Ovary (tissue), 10 donors: ENCODE measurements at places on chromosomes 16 and 17.

DNA sequence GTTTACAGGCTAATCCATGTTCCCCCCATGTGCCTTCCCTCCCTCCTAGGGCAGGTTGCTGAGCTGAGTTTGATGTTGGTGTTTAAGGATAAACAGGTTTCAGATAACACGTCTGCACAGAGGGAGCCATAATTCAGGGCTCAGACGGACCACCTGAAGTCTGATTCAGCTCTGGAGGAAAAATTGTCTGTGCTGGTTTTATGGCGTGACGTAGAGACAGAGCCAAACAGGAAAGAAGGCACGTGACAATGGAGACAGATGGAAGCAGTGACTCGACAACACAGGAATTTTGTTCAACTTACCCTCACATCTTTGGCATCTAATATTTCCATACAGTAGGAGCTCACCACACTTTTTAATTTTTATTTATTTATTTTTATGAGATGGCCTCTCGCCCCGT lies 10.7 kb upstream of the USP10 start:
- DNase-seq: no peak

DNA sequence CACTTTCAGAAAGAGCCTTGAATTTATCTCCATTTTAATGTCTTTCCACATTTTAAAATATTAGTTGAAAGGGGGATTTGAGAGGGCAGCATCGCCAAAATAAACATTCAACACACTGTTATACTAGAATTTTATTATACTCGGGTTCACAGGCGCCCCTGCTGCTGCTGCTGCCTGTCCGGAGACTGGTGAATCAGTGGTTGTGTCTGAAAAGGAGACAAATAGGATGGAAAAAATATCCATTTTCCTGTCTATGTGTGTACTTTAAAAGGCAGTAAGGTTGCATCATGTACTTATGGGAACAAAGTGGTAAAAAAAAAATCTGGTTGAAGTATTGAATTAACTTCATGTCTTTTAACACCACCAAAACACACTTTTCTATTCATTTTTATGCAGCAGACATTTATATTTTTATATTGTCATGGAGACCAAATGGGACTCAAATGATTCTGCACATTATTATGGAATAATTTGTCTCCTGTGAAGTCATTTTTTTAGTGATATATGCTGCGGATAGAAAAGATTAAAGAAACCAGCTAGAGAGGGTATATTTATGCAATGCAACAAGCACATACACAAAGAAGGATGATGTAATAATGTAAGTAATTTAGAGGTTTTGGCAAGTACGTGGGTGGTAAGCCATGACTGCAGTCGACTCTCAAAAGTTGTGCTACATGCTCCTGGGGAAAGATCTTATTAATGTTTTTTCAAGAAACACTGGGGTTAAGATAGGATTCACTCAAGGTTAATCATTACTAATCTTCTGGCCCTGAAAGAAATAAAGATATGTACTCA lies 759.0 kb upstream of the SOX9 start:
- DNase-seq: no peak

GRCh38 chr17:38451840-38452529 lies 23.7 kb downstream of the ARHGAP23 start:
- peak; percentile 75 for DNase-seq

DNA sequence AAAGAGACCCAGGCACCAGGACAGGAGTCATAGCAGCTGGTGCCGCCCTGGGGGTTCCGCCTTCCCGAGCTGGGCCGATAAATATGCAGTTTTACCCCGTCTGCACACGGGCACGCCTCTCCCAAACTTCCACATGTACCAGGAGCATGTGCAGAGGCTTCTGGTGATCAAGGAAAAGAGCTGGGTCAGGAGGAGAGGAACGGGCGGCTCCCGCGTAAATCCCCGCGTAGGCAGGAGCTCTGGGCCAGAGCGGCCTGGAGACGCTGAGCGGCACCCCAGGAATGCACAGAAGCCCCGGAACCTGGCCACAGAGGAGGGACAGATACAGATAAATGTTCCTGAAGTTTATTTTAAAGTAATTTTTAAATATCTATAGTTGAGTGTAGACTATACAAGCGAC lies 46.6 kb upstream of the METRNL start:
- DNase-seq: no peak

- no peak for DNase-seq
Measured at GRCh38 chr16:29742683-29743275, 3.0 kb downstream of the C16orf54 start.

- no peak for DNase-seq
Measured at GRCh38 chr17:81838753-81839255, 4.0 kb upstream of the PPP1R27 start.

DNA sequence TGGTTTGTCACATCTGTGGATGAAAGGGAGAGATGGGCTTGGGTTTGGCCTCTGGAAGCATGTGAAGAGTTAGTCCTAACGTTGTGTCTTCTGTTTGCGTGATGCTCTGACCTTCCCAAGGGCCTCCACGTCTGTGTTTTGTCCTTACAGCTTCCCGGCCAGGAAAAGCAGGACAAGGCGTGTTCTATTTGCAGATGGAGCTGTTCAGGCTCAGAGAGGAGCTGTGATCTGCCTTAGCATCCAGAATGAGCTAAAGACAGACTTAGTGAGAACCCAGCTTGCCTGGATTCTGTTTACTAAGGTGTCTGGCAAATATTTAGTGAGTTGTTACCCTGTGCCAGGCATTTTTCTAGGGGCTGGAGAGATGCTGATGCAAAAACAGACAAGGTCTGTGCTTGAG lies 282.1 kb downstream of the CBLN1 start:
- no peak for DNase-seq

GRCh38 chr16:76653390-76654026 lies 376.3 kb downstream of the CNTNAP4 start:
- DNase-seq: no peak

DNA sequence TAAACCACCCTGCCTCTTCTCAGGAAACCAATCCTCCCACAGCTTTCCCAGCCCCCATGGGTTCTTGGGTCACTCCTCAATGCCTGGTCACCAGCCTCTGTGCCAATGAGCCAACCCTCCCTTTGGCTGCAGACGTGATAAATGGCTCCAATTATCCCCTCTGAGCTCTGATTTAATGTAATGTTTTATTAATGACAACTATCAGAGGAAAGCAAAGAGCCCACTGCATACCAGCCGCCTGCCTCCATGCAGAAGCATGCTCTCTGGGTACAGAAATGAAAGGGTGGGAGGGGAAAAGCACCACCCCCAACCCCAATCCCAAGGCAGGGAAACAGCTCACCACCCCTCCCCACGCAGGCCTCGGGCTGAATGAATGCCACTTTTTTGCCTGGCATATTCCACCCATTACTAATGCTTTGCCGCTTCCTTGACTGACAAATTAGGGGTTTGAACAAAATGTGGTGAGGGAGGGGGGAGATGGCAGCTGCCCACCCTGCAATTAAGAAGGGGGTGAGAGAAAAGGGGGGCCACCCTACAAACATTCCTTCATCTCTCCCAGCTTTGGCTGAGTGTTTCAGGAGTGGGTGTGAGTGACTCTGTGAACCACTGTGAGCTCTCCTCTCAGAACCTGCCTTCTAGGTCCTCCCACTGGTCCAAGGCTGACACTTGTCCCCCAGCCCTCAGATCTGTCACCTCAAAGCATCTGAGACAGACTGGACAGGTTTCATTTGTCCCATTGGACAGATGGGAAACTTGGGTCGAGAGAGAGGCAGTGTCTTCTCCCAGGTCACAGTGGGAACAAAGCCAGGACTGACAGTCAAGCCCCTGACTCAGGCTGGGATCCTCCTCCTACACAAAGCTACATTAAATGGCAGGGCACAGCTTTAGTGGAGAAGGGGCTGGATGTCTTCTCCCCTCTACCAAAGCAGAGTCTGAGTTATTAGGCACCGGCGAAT lies 161.5 kb downstream of the TMEM132E start:
- DNase-seq: no peak

DNA sequence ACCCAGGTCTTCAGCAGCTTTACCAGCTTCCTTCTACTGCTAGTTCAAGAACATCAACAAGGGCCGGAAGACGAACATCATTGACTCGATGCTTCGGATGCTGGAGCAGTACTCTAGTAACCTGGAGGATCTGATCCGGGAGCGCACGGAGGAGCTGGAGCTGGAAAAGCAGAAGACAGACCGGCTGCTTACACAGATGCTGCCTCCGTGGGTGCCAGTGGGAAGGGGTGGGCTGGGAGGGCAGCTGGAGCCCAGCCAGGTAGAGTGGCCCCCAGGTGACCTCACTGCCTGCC lies 12.1 kb downstream of the GUCY2D start:
- DNase-seq: no peak

GRCh38 chr16:20916289-20916688 lies 15.7 kb downstream of the LYRM1 start:
- no peak for DNase-seq

DNA sequence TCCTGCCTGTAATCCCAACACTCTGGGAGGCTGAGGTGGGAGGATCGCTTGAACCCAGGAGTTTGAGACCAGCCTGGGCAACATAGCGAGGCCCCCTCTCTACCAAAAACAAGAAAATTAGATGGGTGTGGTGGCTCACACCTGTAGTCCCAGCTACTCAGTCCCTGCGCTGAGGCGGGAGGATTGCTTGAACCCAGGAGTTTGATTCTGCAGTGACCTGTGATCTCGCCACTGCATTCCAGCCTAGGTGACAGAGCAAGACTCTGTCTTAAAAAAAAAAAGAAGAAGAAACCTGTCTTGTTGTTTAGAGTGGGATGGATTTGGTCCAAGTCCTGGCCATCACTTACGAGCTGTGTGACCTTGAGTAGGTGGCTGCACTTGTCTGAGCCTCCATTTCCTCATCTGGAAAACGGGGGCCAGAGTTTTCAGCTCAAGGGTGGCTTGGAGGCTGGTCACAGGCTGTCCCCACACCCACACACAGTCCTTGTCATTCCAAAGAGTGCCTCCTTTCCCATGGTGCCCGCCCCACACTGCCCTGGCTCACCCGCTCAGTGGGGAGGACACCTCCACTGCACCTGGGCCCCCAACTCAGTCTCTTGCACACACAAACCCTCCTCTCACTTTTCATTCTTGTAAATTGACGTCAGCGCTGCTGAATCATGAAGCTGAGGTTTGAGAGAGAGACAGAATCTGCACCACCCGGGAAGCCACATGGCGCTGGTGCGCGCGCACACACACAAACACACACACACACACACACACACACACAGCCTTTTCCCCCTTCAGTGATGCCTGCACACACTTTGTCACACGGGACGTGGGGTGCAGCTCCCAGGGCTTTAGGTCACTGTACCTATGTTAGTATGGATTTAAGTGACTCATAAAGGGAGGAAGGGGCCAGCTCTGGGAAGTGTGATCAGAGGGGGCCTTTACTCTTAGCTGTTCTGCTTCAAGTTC lies 4.2 kb downstream of the SOCS1 start:
- no peak for DNase-seq

GRCh38 chr17:83109793-83110645 lies 30.6 kb downstream of the METRNL start:
- DNase-seq: peak; percentile 76

DNA sequence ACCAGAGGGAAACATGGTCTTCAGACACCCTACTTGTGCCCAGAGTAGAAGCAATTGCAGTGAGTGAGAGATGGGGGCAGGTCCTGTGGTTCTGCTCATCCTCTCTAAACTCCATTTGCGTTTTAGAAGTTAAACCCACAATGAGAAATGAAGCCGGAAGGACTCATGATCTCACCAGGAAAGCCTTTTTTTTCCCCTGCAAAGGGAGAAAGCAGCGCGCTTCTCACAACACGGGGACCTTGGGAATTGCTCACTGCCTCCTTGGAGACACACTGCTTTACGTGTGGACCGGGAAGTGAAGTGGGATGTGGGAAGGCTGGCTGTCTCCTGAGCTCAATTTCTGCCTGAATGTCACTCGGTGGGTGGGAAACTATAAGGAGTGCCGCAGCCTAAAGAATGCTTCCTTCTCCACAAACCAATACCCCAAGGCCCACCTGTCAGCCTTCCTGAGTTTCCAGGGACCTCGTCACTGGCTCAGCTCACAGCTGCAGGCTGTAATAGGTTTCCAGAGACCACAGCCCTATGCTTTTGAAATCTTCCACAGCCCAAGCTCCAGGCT lies 365.4 kb downstream of the XYLT1 start:
- DNase-seq: no peak

- DNase-seq: no peak
Measured at GRCh38 chr17:57662041-57662440, 83.1 kb downstream of the CCDC182 start.

DNA sequence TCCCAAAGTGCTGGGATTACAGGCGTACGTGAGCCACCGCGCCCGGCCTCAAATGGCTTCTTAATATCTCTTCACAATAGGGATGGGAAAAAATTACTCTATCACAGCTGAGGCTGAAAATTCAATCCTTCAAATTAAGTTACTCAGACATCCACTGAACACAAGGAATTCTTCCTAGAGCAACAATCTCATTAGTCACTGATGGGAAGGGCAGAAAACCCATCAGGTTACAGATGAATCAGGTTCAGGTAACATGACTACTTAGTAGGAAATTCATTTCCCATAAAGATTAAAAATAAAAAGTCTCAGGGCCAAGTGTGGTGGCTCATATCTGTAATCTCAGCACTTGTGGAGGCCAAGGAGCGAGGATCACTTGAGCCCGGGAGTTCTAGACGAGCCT lies 42.5 kb upstream of the ABR start:
- DNase-seq: no peak

DNA sequence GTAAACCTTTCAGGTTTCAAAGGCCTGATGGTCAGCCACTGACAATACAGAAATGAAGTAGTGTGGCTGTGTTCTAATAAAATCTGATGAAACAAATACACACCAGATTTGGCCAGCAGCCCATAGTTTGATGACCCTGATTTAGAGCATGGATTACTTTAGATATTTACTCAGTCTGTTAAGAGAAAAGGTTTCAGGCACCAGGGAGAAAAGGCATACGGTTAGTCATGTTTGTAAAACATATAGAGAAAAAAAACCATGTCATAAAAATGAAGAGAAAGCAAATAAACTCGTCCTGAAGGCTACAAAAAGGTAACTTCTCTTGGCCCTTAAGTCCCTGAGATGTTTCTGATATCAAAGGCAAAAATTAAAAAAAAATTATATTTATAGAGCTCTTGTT lies 112.1 kb downstream of the ADAMTS18 start:
- no peak for DNase-seq

DNA sequence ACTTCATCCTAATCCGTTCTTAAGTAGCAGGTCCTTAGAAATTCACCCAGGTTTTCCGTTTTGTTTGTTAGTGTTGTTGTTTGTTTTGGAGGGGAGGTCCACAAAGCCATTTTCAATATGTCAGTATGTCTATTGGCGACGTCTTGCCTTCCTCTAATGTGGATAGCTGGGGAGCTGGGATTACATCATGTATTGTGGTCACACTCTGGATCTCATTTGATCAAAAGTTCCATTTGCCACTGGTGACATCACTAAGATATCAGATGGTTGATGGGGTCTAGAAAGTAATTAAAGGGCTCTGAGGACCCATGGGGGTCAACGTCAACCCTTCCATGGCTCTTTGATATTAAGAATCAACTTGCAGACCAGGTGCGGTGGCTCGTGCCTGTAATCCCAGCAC lies 2.7 kb upstream of the EPN3 start:
- DNase-seq: no peak
